ENCODE measurements at places on chromosomes 7 and 10.

DNA sequence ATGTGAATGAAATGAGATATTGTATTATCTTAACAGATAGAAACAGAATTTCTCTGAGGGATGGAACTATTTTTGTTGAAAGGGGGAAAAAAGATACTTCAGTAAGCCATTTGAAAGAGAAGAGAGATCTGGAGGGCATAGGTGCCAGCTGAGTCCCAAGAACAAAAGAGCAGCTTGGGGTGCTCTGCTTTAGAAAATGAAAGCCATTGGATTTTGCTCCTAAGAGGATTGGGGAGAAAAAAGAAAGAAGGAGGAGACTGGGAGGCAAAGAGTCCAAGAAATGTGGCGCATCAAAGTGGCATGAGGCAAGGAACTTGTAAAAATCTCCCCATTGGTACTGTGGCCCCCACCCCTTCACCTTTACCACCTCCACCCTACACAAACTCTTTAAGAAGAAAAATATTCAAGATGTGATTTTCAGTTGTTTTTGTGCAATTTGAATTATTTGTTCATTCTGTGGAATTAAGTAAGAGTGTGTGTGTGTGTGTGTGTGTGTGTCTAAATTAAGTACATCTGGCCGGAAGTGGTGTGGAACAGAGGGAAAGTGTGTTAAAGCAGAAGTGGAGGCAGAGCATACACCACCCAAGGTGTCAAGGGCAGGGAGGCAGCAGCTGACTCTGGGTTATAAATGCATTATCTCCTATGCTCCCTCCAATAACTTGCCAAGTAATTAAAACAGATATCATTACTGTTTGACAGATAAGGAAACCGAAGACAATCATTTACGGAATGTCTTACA is 9.9 kb upstream of the GNAI1 start:
- no peak for ATAC-seq

GRCh38 chr10:46540412-46541016 is 15.9 kb downstream of the GPRIN2 start:
- no peak for ATAC-seq

DNA sequence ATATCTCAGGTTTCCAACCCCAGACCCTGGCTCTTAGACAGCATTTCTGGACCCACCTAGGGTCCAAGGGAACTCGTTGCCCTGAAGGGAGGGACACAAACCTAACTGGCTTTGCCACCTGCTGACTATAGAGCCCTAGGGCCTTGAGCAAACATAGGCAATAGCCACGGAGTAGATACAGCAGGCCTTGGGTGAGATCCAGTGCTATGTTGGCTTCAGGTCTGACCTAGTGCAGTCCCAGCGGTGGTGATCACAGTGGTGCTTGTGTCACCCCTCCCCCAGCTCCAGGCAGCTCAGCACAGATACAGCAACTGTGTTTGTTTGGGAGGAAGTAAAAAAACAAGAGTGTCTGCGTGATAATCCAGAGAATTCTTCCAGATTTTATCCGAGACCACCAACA is 9.7 kb upstream of the TNKS2 start:
- ATAC-seq: no peak

DNA sequence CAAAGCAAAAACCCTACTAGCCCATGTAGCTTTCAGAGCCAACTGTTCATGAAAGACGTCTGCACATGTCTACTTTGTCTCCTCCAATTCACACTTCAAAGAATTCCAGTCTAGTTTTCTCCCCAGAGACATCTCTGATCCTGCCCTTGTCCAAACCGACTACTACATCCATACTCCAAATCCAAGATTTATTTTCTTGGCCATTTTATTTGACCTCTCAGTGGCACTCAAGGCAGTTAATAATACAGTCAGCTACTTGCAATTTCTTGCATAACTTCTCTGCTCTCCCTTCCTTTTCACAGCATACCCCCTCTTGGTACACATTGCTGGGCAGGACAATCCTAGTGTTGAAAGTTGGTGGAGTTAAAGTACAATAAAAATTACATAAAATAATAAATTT is 170.9 kb upstream of the INHBA start:
- ATAC-seq: no peak

GRCh38 chr10:58152673-58153263 is 114.9 kb downstream of the IPMK start:
- no peak for ATAC-seq

- ATAC-seq: no peak
Observed at GRCh38 chr7:73338321-73338720, 10.4 kb downstream of the FKBP6 start.

DNA sequence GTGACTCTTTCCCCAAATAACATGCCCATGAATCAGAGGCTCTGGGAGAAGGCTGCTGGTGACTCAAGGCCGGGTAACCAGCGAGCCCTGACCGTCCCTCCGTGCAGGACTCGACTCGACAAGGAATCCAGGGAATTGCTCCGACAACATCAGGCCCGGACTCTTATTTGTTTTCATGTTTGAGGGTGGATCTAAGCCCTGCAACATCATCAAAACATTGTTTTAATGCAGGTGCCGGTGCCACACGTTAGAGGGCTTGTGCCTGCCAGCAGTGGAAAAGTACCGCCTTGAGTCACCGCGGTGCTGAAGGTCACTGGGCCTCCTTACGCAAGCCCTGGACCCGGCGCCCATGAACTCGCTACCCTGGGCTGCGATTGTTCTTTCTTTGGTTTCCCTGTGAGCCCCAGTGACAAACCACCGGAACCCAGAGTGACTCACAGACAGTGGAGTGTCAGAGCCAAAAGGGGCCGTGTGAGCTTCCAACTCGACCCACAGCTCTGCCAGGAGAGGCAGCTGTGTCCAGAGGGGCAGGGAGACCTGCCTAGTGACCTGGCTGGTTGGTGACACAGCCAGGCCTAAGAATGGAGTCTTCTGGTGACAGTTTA is 139.4 kb upstream of the SHH start:
- no peak for ATAC-seq

DNA sequence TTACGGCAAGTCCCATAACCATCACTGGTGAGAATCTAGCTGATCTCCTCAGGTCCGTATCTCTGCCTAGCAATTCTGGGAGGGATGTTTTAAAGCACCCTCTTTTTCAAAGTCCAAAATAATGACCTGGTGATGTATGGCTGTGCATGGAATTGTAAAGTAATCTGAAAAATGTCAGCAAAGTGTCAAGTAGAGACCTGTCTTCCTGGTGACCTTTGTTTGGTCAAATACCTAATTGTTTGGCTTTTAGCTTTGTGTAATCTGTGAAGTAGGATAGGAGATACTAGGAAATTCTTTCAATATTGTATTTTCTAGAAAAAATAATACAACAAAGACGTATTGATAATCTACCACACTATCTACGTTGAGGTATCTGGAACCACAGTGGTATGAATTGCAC is 51.0 kb downstream of the ABCB5 start:
- no peak for ATAC-seq

- ATAC-seq: no peak
Observed at GRCh38 chr10:26215935-26216584, 514 bp upstream of the GAD2 start.

DNA sequence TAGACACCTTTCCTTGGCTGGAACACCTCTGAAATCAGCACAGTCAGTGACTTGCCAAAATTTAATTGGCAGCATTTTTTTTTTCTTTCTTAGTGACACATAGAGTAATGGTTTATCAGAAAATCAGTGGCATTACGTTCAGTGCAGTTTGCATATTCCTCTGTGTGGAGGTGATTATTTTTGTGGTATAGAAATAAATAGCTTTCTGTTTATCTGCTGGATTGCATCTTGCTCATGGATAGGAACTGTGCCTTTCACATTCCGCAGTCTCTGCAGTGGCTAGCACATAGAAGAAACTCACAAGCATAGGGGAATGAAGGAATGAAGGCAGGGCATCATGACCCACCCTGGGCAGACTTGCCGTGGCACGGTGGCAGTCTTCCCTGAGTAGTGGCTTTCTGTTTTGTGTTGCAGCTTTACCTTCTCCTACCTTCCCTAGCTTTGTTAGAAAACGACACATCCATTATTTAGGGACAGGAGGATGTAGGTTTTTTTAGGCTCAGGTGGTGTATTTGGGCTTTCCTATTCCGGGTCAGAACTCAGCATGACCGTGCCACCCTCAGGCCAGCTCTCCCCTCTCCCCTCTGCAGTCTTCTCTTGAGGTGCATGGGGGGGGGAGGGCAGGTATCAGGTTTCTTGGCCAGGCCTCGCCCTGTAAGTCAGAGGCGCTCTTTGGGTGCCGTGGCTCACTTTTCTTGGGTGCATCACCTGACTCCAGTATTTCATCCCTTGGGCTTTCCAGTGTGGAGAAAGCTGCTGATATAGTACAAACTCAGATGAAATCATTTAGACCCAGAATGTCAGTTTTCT is 112.5 kb upstream of the GJD4 start:
- ATAC-seq: no peak

GRCh38 chr10:43027331-43027955 is 49.4 kb upstream of the RET start:
- ATAC-seq: no peak

DNA sequence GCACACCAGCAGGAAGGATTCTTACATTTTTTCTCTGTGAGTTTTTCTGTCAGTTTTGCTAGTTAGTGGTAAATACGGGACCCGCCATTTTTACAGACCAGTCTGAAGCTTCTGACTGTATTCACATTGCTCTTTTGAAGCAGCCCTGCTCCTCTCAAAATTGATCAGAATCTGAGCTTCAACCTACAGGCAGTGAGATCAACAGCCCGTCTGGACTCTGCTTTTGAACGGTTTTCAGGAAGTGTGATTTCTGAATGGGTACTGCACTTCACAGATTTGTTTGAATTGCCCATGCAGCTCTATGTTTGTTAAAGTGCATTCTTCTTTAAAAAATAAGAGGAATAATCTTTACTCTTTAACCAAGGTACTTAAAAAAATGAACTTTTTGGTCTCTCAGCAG is 8.9 kb downstream of the PURB start:
- ATAC-seq: no peak

DNA sequence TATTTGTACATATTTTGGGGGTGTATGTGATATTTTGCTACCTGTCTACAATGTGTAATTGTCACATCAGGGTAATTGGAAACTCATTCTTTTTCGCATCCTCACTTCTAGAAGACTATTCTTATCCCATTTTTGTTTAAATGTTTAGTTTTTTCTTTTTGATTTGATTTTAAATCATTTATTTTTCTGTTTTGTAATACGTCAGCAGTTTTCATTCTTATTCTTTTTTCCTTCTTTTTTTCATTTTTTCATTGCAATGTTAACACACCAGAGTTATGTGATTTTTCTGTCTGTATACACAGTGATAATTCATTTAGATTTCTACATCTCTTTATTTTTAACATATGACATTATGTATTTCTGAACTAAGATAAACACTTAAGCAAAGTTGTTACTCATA is 85.5 kb downstream of the SLC13A1 start:
- ATAC-seq: no peak

- ATAC-seq: no peak
Observed at GRCh38 chr10:133114251-133114650, 26.5 kb downstream of the ADGRA1 start.

DNA sequence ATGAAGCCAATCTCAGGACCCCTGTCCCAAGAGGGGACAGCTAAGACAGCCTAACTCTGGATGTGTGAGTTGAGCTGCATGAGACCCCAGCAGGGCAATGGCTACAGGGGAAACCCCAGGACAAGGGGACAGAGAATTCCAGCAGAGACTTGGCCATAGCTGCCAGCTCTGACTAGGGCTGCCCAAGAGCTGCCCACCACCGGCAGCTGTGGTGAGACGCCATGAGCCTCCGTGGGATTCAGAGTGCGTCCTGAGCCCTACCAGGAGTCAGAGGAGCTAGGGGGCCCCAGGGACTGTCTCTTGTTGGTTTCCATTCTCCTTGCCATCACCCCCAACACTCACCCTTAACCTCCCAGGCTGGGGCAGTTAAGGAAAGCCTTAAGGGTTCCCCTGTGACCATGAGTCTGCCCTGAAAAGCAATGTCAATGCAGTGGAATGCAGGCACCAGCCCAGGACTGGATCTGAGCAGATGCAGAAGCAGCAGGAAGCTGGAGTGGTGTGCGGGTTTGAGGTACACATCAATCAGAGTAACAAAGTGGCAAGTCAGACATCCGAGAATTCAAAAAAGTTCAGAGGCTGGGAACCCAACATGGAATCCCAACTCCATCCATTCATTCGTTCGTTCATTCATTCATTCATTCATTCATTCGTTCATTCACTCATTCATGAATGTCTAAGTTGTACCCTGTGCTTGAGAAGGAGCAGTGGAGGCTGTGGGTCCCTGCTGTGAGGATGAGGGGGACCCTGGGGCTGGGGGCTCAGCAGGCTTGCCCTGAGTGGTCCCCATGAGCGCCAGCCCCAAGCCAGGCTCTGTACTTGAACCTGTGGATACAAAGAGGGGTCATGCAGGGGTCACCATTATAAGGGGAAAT is 52.9 kb downstream of the C10orf120 start:
- no peak for ATAC-seq

- ATAC-seq: no peak
Observed at GRCh38 chr7:135510592-135511183, 786 bp upstream of the CNOT4 start.

DNA sequence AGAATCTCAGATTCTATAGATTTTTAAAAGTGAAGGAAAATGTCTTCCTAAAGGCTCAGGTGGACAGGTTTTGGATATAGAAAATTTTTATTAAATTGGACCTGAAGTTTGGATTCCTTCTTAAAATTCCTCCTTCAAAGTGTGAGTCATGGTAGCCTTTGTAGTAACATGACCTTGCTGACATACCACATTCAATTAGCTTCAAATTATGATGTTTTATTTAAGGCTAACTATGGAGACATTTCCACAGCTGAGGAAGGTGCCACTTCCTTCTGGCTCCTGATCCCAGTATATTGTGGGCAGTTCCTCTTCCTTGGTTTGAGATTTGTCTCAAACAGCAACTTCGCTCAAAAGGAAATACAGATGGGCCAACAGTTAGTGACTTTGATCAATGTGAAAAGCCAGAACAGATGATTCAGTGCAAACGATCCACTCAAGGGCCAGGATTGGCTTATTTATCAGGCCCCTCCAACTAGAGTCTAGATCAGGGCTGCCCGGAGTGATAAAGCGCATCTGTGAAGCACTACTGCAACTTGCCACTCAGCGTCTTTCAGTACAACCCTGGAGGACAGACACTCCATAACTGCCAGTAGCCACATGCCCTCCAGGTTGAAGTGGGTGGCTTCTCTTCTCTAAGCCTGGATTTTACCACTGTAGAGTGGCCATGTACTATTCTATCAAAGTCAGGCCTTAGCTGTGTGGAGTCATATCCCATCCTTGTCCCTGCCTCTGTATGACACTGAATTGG is 573.5 kb downstream of the KIF20B start:
- ATAC-seq: no peak

DNA sequence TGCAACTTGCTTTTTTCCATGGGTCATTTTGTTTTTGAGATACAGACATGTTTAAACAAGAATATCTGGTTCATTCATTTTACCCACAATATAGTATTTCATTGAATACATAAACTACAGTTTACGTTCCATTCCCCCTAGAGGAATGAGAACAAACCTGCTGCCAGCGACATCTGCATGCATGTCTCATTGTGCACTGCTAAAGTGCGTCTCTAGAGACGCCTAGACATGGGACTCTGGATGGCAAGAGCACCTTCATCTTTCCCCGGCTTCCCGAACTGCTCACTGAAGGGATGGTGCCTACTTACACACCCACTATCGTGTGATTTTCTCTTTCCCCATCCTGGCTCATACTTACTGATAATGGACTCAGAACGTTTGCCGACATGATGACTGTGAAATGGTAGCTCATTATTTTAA is 1.2 kb upstream of the ZNF777 start:
- no peak for ATAC-seq
